MM.1S (cell line): ENCODE measurements at places on chromosomes 16 and 17.

DNA sequence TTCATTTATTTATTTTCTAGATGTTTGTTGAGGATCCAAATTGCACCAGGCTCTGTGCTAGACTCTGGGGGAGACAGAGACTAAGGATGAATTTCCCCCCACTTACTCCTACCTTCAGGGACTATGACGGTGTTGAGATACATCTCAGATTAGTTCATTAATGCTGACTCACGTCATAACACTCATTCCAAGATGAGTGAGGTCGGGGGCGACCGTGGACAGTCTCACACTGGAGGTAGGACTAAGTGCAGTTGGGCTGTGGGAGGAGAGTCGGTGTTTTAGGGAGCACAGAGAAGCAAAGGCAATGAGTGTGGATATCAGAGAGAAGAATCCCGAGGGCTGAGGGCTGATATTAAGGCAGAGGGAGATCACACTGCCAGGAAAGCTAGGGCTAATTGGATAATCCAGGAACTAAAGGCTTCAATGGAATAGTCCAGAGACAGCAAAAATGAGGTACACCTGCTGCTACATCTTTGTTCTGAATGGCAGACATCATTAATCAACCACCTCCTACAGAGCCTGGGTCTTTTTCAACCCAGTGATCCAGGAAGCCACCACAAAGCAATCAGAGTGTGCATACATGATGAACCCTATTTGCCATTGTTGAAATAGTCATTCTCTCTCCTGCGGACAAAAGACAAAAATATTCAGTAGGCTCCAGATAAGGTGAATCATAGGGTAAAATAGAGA lies 38.6 kb upstream of the CACNG4 start:
- DNase-seq = no peak

GRCh38 chr17:55312852-55313251 lies 48.1 kb downstream of the HLF start:
- no peak for DNase-seq

- no peak for DNase-seq
Measured at GRCh38 chr16:85716680-85717038, 27.9 kb upstream of the GINS2 start.

DNA sequence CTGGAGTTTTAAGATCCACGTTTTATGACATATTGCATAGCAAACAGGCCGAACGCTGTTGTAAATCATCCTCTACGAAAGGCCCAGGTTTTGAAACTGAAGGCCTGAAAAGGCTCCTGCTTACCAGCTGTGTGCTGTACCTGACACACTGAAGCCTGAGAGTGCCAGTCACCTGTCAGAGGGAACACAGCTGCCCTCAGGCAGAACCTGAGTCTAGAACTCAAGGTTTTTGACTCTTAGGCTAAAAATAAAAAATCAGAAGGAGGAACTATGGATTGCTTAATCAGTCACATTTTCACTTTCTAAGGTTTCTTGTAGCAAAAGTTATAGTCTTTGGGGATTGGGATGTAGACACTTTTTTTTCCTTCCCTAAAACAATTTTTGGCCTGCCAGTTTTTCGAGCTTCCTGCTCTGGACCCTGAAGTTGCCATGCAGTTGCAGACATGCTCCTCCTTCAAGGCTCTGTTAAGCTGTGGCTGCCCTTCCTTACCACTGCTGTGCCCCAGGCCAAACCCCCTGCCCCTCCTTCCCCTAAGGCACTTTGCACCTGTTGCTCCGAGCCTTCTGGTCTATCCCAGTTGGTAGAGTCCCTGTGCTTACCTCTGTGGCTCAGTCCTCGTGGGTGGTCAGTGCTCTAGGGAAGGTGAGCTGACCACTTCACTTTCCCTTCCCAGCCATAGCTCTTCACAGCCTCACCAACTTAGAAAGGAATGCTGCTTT lies 56.6 kb downstream of the TENT4B start:
- peak; percentile 85 for DNase-seq

DNA sequence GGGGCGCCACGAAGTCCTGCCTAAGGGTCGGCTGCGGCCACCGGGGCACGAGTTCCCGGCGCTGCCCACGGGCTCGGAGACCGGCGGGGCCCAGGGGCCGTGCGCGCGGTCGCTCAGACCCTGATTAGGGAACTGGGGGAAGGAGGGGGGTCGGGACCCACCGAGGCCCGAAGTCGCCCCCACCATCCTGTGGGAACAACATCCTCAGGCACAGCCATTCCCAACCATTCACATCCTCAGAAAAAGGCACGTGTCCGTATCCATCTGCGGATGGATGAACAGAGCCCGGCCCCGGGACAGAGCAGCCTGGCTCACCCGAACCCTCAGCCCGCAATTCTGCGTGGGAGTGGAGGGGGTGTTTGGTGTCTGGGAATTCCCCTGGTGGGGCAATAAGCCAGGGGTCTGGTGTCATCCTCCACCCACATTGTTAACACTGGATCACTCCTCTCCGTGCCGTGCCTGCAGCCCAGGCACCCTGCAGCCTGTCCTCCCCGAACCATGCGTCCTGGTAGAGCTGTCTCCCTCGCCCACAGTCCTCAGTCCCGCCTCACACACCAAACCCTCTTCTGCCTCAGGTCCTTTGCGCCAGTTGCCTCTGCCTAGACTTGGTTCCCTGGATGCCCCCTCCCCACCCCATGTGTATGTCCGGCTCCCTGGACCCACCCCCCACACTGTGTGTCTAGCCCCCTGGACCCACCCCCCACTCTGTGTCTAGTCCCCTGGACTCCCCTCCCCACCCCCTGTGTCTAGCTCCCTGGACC lies 789 bp upstream of the CCDC57 start:
- DNase-seq = no peak

GRCh38 chr16:90046122-90046970 lies 27.1 kb upstream of the DBNDD1 start:
- DNase-seq = no peak

DNA sequence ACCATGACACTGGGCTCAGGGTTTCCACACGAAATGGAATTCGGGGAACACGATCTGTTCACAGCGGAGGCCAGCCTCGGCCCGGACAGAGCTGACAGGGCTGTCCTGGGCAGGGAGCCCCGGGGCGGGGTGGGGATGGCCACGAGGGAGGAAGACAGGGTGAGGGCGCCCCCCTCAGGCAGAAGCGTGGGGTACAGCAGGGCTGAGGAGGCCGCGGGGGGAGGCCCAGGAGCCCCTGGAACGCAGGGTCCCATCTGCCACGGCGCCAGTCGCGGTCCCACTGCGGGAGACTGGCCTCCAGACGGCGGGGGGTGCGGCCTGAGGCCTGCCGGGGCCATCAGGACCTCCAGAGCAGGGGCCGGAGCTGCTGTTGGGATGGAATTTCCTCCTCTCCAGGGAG lies 75.9 kb downstream of the LMF1 start:
- DNase-seq = no peak

- DNase-seq = peak; percentile 40
Measured at GRCh38 chr16:75555213-75555706, 792 bp downstream of the TMEM231 start.

GRCh38 chr17:33183487-33184026 lies 109.5 kb downstream of the ASIC2 start:
- no peak for DNase-seq
